ENCODE measurements at places on chromosomes 1 and 21.

GRCh38 chr1:18411321-18411720 lies 69.4 kb upstream of the KLHDC7A start:
- DNase-seq: no peak

GRCh38 chr1:198538579-198539364 lies 1.7 kb downstream of the ATP6V1G3 start:
- no peak for DNase-seq

DNA sequence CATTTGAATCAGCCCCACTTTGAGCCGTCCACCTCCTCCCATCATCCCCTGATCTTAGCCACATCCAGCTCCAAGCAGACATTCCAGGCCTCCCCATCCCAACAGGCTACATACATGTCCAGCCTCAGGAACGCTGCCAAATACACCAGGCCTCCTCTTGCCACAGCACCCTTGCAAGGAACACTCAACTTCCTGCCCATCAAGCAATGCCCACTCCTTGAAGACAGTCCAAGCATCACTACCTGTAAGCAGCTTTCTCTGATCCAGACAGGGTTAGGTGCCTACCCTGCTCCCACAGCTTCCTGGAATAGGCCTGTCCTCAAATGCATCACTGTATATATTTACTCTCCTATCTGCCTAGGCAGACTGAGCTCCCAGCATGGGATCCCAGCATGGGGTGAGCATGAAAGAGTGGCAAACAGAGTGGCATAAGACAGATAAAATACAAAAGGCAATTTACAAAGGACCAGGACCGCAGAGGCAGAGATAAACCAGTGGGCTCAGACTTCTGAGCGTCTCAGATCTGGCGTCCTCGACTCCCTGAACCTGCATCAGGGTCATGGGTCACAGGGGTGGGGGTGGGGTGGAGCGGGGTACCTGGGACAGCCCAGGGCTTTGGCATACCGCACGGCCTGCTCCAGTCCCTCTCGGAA lies 816 bp downstream of the HYI start:
- no peak for DNase-seq

- peak; percentile 8 for DNase-seq
Measured at GRCh38 chr1:77282187-77282865, 507 bp downstream of the AK5 start.

GRCh38 chr1:234621657-234622335 lies 11.8 kb upstream of the IRF2BP2 start:
- no peak for DNase-seq

GRCh38 chr1:14627608-14628489 lies 29.4 kb downstream of the KAZN start:
- DNase-seq: no peak

DNA sequence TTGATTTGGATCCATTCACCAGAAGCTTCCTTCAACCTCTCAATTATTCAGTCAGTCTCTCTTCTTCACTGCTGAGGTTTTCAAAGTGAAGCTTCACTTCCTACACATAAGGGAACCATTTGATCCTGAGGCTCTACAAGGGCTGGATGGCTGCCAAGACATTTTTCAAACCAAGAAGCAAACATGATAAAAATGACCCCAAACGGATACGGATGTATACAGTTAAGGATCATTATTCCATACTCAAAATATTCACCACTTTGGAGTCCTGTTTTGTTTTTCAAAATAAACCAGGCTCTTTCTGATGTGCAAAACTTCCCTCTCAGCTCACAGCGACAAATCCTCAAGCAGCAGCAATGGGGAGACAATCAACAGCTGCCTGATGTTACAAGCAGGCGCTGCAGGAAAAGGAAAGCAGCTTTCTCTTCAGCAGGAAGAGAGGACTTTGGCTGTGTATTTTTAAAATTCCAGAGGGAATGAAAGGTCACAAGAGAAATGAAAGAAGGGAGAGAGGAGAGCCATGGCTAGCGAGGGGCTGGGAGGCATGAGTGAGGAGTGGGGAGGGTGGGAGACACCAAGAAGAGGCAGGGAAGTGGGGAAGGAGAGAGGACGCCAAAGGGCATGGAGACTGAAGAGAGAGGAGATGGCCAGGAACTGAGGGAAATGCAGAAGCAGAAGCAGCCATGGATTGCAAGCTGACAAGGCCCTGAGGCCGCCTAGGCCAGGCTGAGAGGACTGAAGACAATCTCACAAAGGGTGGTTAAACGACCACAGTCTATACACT lies 145.4 kb downstream of the SLC45A1 start:
- no peak for DNase-seq

GRCh38 chr1:42767510-42768000 lies 506 bp downstream of the C1orf50 start:
- DNase-seq: no peak

- DNase-seq: no peak
Measured at GRCh38 chr1:68384321-68384813, 65.4 kb downstream of the RPE65 start.

DNA sequence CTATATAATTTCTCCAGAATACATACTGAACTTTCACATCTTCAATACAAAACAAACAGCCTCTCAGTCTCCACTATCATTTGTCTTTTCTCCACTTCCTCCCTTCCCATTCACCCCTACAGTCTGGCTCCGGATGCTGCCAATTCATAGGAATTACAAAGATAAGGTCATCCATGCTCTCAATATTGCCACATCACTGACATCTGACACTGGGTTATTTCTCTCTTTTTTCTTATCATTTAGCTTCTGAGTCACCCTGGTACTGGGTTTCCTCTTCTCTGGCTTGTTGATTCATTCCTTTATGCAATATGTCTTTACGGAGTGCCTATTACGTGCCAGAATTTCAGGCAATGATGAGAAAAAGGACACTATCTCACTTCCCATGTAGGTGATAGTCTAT lies 3.1 kb upstream of the SH3BP5L start:
- no peak for DNase-seq

DNA sequence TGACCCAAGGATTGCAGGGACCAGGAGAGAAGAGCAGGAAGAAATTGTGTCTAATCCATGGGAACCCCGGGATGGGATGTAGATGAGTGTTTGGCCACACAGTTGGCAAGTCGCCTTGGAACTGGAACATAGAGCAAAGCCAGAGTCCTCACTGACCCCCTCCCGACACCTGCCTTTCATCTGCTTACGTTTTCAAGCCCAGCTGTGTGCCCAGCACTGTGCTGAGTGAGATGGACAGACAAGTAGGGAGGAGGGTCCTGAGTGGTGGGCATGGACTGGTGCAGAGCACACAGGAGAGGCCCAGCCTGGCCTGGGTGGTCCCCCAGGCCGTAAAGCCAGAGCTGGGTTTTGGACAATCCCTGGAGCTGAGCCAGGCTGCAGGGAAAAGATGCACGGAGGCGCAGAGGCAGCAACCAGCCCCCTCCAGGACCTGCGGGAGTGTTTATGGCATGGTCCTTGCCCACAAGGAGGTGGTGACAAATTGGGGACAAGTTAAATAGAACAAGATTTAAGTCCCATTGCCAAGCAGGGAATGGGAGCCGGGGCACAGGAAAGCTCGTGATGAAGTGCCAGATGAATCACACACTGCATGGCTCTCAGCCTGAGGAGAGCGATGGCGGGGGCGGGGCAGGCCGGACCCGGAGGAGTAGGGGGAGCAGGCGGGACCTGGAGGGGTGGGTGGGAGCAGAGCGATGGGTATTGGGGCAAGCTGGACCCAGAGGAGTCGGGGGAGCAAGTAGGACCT lies 157.8 kb upstream of the VAMP3 start:
- no peak for DNase-seq
